ENCODE measurements at places on chromosomes 7 and 10.

- no peak for DNase-seq
Observed at GRCh38 chr7:28533731-28534531, 121.6 kb downstream of the CREB5 start.

GRCh38 chr10:129951101-129951969, 12.7 kb downstream of the EBF3 start:
- no peak for DNase-seq

DNA sequence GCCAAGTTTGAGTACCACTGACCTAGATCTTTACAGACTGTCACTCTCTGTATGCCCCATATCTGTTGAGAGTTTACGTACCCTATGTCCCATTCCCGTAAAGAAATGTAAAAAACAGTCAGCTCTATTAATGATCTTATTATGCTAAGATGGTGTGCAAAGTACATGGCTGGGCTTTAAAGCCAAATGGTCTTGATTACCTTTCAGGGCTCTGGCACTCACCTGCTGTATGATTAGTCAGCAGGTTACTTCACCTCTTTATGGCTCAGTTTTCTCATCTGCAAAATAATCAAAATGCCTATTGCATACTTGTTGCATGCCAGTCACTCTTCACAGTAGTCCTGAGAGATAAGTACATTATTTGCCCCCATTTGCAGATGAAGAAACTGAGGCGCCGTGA, 54.2 kb downstream of the LHFPL3 start:
- DNase-seq: no peak

DNA sequence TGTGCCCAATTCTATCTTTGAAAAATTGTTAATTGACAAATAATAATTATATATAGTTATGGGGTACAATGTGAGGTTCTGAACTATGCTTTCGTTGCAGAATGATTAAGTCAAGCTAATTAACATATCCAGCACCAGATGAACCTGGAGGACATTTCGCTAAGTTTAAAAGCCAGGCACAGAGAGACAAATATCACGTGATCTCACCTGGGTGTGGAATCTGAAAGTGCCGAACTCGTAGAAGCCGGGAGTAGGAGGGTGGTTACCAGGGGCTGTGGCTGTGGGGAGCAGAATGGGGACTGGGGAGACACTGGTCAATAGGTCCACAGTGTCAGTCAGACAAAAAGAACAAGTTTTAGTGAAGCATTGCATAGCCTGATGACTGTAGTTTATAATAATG, 332.9 kb upstream of the SHH start:
- no peak for DNase-seq

- DNase-seq: no peak
Observed at GRCh38 chr7:122137251-122138077, 6.6 kb downstream of the AASS start.

DNA sequence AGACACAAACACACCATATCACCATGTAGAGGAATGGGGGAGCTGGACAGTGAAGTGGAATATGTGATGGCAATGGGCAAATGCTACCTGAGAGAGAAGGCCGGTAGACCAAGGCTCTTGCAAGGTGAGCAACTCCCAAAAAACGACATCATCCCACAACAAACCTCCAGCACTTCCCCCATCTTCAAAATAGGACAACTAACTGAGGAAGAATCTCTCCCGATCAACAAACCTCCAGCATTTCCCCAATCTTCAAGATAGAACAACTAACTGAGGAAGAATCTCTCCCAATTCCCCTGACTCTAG, 387.2 kb downstream of the PARD3 start:
- DNase-seq: no peak

- no peak for DNase-seq
Observed at GRCh38 chr10:53536322-53536721, 763.7 kb upstream of the MBL2 start.

GRCh38 chr7:17058568-17058967, 176.8 kb upstream of the AGR3 start:
- DNase-seq: no peak

DNA sequence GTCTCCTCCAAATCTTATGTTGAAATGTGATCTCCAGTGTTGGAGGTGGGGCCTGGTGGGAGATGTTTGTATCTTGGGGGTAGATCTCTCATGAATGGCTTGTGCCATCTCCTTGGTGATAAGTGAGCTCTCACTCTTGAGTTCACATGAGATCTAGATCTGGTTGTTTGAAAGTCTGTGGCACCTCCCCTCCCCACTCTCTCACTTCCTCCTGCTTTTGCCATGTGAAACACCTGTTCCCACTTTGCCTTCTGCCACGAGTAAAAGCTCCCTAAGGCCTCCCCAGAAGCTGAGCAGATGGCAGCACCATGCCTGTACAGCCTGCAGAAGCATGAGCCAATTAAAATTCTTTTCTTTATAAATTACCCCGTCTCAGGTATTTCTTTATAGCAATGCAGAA, 23.5 kb downstream of the TMEM229A start:
- no peak for DNase-seq

DNA sequence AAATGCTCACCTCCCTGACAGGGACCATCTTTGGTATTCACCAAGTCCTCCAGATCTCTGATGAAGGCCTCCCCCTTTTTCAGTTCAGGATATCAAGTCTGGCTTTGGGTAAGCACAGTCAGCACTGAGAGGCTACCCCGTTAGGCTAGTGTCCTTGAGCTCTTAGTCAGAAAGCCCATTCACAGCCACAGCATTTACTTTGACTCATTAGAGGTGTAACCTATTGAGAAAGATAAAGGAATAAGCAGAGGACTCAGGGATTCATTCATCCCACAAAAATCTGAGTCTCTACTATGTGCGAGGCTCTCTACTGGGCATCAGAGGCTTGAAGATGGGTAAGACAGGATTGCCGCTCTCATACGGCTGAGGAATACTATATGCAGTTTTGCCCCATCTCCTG, 14.0 kb upstream of the RAMP3 start:
- no peak for DNase-seq

DNA sequence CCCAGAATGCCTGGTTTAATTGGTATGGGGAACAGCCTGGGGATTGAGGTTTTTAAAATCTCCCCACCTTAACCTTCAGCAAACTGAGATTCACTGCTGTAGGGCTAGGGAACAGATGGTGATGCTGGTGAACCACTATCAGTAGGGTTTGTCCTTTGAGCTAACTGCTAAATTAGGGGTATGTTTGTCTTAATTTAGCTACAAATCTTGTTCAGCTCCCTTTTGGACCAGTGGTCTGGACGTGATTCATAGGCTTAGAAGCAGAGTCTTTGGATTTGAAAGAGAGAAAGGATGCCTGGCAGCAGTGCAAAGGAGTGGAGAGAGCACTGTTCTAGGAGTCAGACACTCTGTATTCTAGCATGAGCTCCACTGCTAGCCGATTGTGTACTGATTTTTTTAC, 2.8 kb downstream of the HDAC9 start:
- no peak for DNase-seq

DNA sequence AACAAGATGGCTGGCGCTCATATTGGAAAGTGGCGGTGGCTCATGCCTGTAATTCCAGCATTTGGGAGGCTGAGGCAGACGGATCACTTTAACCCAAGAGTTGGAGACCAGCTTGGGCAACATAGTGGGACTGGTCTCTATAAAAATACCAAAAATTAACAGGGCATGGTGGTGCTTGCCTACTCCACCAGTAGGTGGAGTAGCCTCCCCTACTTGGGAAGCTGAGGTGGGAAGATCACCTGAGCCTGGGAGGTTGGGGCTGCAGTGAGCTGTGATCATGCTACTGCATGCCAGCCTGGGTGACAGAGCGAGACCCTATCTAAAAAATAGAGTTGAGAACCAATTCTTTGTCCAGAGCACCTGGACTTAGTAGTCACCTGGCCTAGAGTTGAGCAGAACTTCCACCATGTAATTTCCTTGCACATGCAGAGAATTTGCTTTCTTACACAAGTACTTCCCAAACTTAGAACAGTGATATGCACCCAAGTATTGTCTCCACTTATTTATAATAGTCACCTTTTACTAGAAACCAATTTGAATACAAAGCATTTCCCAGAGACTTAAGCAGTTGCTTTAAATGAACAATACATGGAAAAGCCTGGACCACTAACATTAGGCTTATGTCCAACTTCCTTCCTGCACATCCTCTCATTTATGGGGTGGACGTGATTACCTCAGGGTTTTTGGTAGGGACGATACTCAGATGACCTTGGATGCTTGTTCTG, 15.9 kb downstream of the LAMB4 start:
- DNase-seq: no peak

DNA sequence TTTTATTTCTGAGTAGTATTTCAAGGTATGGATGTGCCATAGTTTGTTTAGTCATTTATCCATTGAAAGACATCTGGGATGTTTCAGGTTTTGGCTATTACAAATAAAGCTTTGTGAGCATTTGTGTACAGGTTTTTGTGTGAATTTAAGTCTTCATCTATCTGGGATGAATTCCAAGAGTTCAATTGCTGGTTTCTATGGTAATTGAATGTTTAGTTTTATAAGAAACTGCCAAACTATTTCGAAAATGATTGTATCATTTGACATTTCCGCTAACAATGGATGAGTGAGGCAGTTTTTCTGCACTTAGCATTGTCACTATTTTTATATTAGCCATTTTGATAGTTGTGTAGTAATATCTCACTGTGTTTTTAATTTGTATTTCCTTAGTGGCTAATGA, 99.4 kb downstream of the WDFY4 start:
- no peak for DNase-seq

GRCh38 chr10:74171625-74172024, 20.6 kb downstream of the ADK start:
- DNase-seq: no peak

DNA sequence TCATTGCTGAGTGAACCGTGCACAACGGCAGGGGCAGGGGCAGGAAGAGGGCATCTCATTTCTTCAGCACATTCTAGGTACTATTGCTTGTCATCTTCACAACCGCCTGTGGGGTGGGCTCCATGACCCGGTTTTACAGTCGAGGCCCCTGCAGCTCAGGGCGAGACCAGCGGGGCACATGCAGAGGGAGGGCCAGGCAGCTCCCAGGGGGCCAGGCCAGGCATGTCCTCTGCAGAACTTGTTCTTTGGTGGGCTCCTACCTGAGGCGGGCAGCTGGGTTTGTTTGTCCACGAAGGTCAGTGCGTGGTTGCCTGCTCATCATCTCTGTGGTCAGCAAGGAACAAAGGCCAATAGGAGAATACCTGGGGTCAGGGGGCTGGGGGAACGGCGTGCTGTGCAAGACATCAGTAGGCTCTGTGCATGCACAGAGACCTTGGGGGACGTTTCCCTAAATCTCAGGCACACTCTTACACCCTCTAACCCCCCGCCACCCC, 75.1 kb upstream of the LEP start:
- DNase-seq: no peak

- DNase-seq: no peak
Observed at GRCh38 chr10:405648-406047, 270.4 kb downstream of the ZMYND11 start.

DNA sequence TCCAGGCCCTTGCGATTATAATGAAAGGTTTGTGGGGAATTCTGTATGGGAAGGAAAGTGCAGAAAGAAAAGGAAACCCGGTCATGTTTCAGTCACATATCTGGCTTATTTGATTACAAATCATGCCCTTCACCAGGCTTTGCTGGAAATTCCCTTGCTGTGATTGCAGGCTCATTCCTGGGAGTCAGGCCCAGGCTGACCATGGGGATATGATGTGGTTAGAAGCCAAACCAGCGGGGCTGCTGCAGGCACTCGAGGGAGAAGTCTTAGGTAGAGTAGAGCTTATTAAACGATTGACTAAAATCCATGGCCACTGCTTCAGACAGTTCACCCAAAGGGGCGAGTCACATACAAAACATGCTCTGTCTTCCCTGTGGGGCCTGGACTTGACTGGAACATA, 16.2 kb downstream of the PKD1L1 start:
- DNase-seq: no peak

GRCh38 chr7:105760551-105761447, 115.6 kb downstream of the ATXN7L1 start:
- no peak for DNase-seq

- no peak for DNase-seq
Observed at GRCh38 chr7:154259396-154259795, 207.2 kb downstream of the DPP6 start.

- no peak for DNase-seq
Observed at GRCh38 chr7:33186192-33186591, 56.8 kb downstream of the BBS9 start.

- no peak for DNase-seq
Observed at GRCh38 chr7:17844022-17844421, 96.3 kb downstream of the SNX13 start.

GRCh38 chr7:92706563-92706962, 116.4 kb upstream of the FAM133B start:
- no peak for DNase-seq

DNA sequence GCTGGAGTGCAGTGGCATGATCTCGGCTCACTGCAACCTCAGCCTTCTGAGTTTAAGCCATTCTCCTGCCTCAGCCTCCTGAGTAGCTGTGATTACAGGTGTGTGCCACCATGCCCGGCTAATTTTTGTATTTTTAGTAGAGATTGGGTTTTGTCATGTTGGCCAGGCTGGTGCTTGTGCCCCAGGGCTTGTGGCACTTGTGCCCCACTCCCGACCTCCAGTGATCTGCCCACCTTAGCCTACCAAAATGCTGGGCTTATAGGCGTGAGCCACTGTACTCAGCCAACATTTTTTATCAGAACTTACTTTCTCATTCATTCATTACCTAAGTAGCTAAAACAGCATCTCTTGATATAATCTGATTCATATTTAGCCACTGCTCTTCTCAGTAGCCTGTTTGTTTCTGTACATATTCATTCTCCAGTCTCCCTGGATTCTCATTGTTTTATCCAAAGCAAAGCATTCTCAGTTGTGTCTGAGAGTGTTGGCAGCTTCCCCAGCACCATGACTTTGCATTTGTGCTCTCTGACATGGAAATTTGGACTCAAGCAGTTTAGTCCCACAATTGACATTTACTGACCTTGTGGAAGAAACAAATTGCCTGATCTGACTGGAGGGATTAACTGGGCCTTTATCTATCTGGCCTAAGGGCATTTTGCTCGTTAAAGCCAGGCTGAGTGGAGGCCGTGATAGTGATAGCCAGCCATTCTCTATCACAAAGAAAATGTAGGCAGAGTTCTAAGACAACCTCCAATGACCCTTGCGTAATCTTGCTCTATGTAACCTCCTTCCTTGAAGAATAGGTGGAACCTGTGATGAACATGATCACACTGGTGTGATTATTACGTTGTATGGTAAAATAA, 44.9 kb downstream of the AKR1B15 start:
- DNase-seq: no peak

GRCh38 chr7:23383225-23383624, 84.1 kb downstream of the MALSU1 start:
- DNase-seq: no peak

GRCh38 chr10:91493313-91493712, 83.2 kb downstream of the HECTD2 start:
- DNase-seq: no peak

DNA sequence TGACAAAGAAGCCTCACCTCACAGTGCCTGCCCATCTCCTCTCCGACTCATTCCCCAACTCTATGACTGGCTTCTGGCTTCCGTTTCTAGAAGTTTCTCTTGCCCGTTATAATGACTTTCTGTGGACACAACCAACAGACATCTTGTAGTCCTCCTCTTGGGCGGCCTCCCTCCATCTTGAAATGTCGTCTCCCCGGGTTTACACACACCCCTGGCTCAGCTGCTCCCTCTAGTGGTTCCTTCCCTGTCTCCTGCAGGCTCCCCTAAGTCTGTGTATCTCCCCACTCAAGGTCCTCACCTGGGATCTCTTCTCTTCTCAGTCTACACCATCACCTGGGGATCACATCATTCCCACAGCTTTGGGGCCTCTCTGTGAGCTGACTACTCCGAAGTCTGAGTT, 123.4 kb upstream of the NEBL start:
- peak; percentile 51 for DNase-seq

All from GM19239 (cell line).